ENCODE measurements at places on chromosomes 16 and 17. TPM values are rescaled to one million over a fixed set of nuclear protein-coding genes. Genes with fewer than 3 reads are reported as not detected.

Gene KRTAP4-16
- total RNA-seq: not detected

Gene C17orf107
- total RNA-seq: 8.8 TPM

Gene PVALEF
- not detected for total RNA-seq

Gene SLFN14
- not detected for total RNA-seq

Gene KREMEN2
- not detected for total RNA-seq

Gene MOSMO
- 11.3 TPM for total RNA-seq

Gene XYLT1
- total RNA-seq: 8.6 TPM

Gene TMEM235
- not detected for total RNA-seq

Gene TNFRSF17
- 0.46 TPM for total RNA-seq

Gene RAB26
- 7.7 TPM for total RNA-seq

Gene SOST
- total RNA-seq: not detected

Gene TGFB1I1
- total RNA-seq: 85.5 TPM

Gene MARCHF10
- 0.75 TPM for total RNA-seq

Gene ATP1B2
- total RNA-seq: 7.7 TPM

Gene NT5C
- total RNA-seq: 50.0 TPM

Gene ADGRG3
- total RNA-seq: 0.60 TPM

Gene SLC13A5
- total RNA-seq: 0.52 TPM

Gene CHST4
- 586 TPM for total RNA-seq

Gene TPPP3
- 12.3 TPM for total RNA-seq

Gene BLTP2
- 161 TPM for total RNA-seq

Gene FGF11
- 2.7 TPM for total RNA-seq

Gene TMEM204
- total RNA-seq: 23.1 TPM

Gene SGF29
- 18.8 TPM for total RNA-seq

Gene CD79B
- total RNA-seq: 3.4 TPM

Gene EPX
- not detected for total RNA-seq

Gene CYBA
- 271 TPM for total RNA-seq

Gene TEKT5
- not detected for total RNA-seq

Gene SLC35G6
- total RNA-seq: not detected

Gene CA5A
- total RNA-seq: 0.14 TPM

Gene TSNAXIP1
- 4.1 TPM for total RNA-seq

Gene CMTM2
- not detected for total RNA-seq

Gene RNPS1
- total RNA-seq: 114 TPM

Gene EFNB3
- total RNA-seq: 1.6 TPM

Gene MYH13
- not detected for total RNA-seq

Gene ATP2A1
- 0.83 TPM for total RNA-seq

Gene KCNJ18
- not detected for total RNA-seq

Gene ZNF205
- total RNA-seq: 14.2 TPM

Gene WSCD1
- total RNA-seq: 2.6 TPM

Gene SGCA
- total RNA-seq: 23.5 TPM

All from mucosa of gallbladder (tissue), 1 donor.